ENCODE measurements at places on chromosomes 7 and 10.

GRCh38 chr10:79417266-79417665 is 28.2 kb downstream of the ZCCHC24 start:
- no peak overlapping the region for H3K4me3 ChIP-seq
- no peak for DNase-seq
- H3K4me1 ChIP-seq, result peaks cover 9% of the 10 kb centered on the region
- no peak overlapping the region for H3K27ac ChIP-seq
- H3K27me3 ChIP-seq, result no peaks in the 10 kb centered on the region

DNA sequence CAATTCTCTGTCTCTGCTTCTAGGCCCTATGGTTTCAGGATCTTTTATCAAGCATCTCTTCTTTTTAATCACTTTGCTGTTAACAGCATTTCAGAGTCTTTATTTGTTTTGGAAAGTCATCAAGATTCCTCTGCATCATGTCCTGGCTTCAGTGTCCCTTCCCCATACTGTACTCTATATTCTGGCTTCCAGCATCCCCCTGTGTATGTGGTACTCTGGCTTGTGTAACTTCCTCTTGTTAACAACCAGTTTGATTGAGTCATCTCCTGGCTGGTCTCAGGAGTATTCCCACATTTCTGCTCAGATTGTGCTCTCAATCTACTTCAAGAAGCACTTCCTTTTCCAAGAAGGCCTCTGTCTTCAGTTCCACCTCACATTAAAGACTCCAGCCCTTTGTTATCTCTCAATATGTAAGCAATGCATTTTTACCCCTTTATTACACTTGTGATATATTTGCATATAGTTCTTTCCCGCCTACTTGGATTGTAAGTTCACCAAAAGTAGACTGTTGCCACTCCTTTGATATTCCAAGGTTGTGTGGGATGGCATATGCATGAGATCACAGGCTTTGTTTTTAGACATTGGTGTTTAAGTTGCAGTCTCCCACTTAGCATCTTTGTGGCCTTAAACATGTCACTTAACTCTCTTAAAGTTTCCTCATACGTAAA is 15.1 kb upstream of the ATE1 start:
- no peaks in the 10 kb centered on the region for H3K4me1 ChIP-seq
- no peak overlapping the region for H3K27ac ChIP-seq
- H3K36me3 ChIP-seq, result no peaks in the 10 kb centered on the region
- peaks cover 12% of the 10 kb centered on the region for H3K27me3 ChIP-seq

DNA sequence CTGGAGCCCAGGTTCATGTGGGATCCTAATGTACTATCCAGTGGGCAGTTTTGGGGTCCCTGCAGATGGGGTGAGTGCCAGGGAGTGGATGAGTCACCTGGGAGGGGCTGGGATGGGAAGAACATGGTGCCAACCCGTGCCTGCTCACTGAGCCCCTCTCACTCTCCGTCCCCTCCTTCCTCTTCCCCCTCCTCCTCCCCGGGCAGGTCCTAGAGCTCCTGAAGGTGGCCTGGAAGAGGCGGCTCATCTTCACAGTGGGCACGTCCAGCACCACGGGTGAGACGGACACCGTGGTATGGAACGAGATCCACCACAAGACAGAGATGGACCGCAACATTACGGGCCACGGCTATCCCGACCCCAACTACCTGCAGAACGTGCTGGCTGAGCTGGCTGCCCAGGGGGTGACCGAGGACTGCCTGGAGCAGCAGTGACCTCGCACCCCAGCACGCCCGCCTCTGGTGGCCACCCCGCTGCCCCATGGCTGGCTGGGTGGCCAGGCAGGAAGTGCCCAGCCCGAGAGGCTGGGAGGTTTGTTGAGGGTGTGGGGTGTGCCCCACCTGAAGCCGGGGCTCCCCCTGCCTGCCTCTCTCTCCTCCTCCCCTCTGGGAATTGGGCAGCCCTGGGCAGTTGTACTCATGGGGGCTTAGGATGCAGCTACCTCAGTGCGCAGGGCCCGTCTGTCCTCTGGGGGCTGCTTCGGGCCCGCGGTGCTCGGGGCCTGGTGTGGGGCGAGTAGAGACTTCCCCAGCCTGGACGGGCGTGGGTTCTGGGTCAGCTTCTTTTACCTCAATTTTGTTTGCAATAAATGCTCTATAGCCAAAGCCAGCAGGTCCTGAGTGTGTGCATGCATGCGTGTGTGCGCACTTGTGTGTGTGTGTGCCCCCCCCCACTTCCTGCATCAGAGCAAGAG is 4.9 kb upstream of the UPK3B start:
- no peaks in the 10 kb centered on the region for H3K27me3 ChIP-seq
- DNase-seq, result no peak

GRCh38 chr10:84659497-84660439 is 331.4 kb downstream of the CCSER2 start:
- H3K27me3 ChIP-seq, result peaks cover 4% of the 10 kb centered on the region
- H3K4me3 ChIP-seq, result no peak overlapping the region
- H3K4me1 ChIP-seq, result peaks cover under 1% of the 10 kb centered on the region
- DNase-seq, result no peak
